ENCODE measurements at places on chromosomes 1 and 21.

GRCh38 chr1:33468011-33468410, 4.4 kb upstream of the ZSCAN20 start:
- no peak for DNase-seq

- no peak for DNase-seq
Observed at GRCh38 chr1:6162773-6163172, 17.3 kb downstream of the CHD5 start.

DNA sequence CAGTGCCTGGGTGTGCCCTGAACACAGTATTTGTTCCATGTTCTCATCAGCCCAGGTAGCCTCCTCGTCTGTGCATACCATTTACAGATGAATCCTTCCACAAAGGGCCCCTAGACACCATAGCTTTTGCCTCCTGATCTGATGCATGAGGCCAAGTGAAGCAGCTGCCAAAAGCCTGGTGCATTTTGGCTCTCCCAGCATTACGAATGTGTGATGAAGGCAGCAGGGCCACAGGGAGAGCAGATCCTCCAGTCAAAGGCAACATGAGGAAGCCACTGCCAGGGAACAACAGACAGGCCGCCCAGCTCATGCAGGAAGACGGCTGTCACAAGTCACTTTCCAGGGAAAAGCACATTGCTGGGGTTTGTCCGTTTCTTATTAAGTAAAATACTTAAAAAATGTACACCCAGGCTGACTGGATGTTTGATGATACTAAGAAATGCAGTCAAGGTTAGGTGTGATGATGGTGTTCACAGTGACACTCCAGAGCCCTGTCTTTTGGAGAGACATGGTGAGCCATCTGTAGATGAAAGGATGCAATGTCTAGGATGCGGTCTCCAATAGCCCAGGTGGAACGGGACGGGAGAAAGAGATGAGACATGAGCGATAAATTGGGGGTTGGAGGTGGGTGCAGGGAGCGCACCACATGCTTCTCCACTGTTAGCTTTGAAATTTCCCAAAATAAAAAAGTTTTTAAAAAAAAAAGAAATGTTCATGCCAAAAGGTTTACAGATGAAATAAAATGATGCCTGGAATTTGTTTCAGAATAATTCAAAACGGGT, 48.7 kb downstream of the NPHP4 start:
- DNase-seq: no peak

GRCh38 chr1:230306169-230306568, 120.0 kb downstream of the PGBD5 start:
- DNase-seq: no peak

GRCh38 chr1:119926553-119926952, 30.2 kb upstream of the ADAM30 start:
- no peak for DNase-seq

DNA sequence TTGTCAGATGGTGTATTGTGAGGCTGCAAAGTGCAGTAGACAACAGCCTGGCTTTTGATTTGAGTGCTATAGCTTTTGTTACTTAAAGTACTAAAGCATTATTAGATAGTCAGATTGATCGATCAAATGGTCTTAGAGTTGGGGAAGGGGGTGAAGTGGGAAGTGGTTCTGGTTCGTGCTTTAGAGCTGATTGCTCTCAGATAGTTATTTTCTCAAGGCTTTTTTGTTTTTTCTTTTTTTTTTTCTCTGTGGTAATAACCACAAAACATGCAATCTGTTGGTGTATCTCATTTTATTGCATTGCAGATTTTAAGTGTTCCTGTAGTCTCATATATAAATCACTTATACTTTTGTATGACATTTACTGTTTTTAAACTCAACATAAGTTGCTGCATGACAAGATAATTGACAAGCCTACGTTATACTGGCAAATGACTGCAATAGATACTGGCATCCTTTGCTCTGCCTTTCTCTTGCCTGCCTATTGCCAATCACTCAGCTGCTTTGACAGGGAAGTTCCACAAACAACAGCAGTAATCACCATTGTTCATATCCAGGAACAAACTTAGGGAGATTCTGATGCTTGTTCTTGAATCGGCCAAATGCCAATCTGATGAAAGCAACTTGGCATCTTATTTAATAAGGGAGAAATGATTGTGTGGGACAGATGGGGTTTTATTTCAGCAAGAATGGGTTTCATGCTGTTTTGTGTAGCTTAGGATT, 125.0 kb upstream of the B3GALT2 start:
- no peak for DNase-seq

- DNase-seq: no peak
Observed at GRCh38 chr1:25723250-25723880, 76.6 kb upstream of the SELENON start.

DNA sequence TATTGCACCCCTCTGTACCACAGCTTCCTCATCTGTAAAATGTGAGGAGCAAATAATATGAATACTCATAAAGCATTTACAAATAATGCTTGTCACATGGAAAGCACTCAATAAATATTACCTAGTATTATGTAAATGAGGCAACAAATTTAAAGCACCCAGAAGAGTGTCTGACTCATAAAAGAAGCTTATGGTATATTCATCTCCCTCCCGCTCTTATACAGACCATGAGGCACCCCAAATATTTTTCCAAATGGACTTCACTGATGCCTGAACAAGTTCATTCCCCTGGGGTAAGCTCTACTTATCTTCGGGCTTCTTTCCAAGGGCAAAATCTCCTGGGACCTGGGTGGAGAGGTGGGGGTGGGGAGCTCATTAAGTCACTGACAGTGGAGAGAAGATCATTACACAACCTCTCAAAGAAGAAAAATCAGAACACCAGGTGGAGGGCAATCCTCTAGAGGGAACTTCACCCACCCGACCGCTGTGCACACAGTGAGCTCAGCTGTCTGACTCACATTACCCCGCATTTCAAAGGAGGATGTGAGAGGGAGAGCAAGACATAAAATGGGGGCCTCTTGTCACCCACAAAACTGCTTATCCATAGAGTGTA, 166.2 kb downstream of the ASTN1 start:
- DNase-seq: no peak

GRCh38 chr1:183635099-183635605, 431 bp downstream of the ARPC5 start:
- peak; percentile 12 for DNase-seq

- no peak for DNase-seq
Observed at GRCh38 chr1:26278303-26278702, 1.6 kb upstream of the SH3BGRL3 start.

GRCh38 chr1:86887479-86888162, 26.3 kb downstream of the SELENOF start:
- no peak for DNase-seq

- no peak for DNase-seq
Observed at GRCh38 chr21:41800425-41801320, 33.8 kb upstream of the RIPK4 start.

DNA sequence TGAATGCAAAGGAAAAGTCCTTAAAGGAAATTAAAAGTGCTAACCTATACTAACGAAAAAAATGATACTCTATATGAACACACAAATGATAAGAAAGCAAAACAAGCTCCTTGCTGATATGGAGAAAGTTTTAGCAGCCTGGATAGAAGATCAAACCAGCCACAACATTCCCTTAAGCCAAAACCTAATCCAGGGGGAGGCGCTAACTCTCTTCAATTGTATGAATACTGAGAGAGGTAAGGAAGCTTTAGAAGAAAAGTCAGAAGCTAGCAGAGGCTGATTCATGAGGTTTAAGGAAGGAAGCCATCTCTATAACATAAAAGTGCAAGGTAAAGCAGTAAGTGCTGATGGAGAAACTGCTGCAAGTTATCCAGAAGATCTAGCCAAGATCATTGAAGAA, 3.4 kb downstream of the KRTAP23-1 start:
- DNase-seq: no peak

DNA sequence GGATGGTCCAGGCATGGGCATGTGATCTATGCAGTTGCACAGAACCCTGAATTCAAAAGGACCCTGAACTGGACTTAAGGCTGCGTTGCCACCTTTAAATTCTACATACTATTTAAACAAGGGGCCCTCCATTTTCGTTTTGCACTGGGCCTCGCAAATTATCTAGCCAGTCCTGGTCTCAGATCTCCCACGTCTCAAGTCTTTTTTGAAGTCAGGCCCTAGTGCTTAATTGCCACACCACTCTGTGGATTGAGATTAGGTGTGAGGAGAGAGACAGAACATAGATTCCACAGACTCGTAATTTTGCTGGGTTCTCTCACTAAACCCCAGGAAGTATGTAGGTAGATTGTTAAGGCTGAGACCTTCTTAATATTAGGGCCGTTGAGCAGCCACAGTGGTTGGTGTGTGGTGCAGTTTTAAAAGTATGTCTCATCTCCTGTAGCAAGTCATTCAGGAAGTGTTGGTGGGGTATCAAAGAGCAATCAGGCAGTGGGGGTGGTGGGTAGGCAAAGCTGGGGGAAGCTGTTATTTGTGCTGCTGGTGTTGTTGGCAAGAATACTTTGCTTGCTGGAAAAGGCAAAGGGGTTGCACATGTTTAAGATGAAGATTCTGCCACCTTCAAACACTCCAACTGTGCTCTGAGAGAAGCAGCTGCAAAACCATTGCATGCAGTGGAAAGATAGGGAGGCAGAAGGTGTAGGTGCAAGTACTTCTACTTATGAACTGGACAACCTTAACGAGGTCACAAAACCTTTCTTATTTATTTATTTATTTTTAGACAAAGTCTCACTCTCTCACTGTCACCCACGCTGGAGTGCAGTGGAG, 11.2 kb downstream of the CD84 start:
- peak; percentile 42 for DNase-seq

DNA sequence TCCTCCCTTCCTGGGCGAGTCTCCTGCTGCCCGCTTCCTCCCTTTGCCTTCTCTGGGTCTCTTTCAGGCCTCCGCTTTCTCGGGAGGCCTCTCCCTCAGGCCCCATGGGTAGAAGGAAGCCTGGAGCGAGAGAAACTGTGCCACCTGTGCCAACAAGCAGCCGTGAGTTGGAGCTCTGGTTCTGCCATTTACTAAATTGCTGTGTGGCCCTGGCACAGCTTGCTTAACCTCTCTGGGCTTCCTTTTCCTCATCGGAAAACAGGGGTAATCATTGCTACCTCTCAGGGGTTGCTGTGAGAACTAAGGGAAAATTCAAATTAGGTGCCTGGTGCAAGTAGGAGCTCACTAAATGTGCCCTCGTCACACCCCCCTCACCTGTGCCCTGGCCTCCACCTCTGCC, 80.4 kb downstream of the PAX7 start:
- no peak for DNase-seq

DNA sequence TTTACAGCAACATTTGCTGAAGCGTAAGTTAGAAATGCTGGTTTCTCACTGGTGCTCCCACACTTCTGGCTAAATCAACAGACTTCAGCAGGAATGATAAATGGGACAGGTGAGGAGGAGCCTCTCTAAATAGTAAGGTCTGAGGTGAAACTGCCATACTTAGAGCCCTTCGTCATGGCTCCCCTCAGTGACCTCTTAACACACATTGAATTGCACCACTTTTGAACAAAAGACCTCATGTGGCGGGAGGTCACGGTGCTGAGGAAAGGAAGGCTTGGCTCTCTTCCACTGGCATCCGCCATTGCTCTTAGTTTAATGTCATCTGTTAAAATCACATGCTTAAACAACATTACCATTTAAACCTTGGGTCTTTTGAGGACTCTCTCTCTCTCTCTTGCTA, 3.4 kb downstream of the MAP3K7CL start:
- no peak for DNase-seq

DNA sequence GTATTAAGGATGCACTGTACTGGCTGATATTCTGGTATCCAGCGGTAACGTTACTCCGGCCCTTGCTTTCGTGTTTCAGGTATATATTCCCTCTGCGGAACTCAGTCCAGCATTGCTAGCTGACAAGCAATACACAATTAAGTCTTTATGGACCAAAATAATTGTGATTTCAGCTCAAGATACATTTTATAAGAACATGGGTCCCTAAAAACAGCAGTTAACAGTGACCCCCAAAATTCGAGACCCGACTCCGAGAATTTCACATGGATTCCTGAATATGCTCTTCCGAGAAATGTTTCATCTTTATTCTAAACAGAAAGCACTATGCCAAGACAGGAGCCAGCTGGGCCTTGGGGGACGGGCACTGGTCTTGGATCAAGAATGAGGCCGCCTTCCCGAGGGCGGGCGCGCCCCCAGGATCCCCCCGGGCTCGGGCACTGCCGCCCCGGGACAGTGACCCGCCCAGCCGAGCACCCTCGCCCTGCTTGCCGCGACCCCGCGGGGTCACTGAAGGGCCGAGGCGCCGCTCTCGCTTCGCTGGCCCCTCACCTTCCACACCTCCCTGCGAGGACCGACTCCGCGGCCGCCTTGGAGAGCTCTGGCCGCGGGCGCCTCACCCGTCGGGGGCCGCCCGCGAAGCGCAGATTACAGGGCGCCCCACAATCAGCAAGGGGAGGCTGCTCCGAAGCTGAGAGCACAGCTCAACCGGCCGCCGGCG, 610 bp downstream of the SCYL3 start:
- no peak for DNase-seq

DNA sequence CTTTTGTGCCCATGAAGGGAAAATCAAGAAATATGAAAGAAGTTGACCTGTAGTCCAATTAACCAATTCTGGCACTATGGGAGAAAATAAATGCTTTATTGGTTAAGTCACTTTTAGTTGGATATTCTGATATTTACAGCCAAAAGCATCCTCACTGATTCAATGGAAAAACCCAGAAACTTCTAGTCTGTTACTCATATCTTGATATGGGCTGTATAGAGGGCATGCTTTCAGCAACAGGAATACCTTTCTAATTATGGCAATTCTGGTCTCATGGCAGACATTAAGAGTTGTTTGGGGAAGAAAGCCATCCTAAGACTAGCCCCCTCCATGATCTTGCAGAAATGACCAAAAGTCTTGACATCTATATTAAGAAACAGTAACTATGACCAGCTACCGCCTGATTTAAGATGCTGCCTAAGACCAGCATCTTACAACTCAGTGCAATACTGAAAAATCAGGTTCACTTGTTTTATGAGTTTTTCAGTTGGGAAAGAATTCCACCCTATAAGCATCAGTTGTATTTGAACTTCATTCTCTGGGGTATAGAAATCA, 91.5 kb upstream of the VAV3 start:
- no peak for DNase-seq

DNA sequence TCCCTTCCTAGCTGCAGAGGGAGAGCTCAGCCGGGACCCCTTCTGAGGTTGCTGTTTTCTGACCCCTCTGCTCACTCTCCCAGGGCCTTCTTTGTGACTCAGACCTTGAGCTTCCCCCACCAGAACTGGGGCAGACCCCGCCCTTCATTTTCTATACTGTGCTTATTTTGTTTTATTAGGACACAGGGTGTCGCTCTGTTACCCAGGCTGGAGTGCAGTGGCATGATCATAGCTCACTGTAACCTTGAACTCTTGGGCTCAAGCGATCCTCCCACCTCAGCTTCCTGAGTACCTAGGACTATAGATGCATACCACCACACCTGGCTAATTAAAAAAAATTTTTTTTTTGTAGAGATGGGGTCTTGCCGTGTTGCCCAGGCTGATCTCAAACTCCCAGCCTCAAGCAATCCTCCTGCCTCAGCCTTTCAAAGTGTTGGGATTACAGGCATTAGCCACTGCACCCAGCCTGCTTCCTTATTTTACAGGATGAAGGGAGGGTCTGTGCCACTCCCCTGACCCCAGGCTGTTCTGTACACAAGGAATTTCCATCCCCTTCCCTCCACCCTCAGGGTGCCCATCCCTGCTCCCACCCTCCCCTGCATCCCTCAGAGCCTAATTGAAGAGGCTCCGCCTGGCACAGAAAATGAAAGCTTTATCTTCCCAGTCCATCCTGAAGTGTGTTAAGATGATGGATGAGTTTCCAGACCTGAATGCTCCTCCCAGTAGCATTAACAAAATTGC, 195.2 kb upstream of the POU3F1 start:
- DNase-seq: no peak
